ENCODE measurements at places on chromosomes 3 and 15.
A peak's percentile ranks its signal among the peaks of the same experiment; 100 is the strongest.

DNA sequence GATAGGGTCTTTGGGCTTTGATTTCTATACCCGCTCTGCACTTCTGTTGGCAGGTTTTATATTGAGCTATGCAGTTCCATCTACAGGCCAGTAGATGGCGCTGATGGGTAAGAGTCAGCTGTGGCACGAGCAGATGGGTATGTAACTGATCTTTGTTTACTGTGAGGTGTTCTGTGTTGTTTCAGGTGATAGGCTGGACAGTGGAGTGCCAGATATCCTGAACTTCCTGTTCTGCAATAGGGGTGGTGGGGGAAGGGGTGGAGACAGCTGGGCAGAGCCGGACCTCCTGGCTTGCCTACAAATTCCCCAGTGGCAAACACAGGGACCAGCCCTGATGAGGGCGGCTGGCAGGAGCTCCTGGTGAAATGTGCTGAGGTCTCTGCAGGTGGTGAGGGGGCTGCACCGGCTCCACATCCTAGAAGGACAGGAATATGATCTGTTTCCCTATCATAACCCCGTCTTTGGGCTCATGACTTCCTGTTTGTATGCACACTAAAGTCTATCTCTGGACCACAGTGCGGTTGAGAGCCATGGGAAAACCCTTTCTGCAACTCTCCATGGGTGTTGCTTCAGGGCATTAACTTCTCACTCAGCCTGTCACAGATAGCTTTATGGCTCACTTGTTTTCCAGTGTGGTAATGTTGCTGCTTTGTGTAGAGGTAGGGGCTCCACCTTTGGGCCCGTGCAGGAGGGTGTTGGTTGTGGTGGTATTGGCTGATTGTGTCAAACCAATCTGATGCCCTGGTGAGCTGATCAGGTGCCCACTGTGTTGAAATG, 13.4 kb upstream of the FAM98B start:
- DNase-seq, result peak; percentile 15

DNA sequence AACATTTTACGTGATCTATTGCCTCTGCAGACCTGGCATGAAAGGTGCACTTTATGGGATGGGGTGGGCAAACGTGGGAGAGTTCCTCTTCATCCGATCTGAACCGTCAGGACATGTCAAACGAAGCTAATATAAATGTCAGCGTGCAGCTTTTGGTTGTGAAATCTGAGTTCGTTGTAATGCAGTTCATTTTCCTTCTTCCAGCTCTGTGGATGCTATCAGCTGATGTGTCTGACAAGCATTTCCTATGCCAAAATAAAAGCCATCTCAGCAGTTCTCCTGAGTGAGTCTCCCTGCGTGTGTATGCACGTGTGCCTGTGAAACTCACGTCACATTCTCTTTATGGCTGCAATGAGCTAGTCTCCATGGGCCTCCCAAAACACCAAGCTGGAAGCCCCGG, 512.3 kb downstream of the MCTP2 start:
- DNase-seq, result no peak

DNA sequence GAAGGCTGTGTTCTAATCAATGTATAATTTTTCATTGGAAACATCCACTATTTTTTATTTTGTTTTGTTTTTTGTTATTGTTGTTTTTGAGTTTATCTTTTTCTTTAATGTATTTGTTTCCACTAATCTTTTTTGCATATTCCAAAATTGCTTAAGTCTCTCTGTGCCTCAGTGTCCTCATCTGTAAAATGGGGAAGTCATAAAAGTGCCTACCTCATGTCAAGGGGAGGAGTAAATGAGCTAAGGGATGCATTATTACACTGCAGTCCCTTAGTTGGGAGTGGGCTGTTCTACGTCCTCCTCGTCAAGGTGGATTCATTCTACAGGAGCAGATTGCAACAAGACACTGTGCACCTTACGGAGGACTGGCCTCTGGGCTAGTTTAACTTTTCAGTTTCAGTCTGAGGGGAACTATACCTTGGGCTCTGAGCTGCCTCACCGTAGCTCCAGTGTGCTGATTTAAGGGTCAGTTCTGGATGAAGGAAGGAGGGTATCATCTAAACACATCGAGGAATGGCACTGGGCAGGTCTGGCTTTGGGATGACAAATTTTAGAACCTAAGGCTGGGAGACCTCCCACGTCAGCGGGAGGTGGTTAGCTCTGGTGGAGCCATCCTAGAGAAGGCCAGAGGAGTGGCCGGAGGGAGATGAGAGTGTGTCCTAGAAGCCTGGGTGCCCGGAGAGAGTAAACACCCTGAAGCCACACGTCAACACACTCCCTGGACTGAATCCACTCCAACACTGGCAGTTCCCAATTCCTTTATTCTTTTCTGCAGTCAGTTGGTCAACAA, 5.1 kb upstream of the SRP14 start:
- no peak for DNase-seq

DNA sequence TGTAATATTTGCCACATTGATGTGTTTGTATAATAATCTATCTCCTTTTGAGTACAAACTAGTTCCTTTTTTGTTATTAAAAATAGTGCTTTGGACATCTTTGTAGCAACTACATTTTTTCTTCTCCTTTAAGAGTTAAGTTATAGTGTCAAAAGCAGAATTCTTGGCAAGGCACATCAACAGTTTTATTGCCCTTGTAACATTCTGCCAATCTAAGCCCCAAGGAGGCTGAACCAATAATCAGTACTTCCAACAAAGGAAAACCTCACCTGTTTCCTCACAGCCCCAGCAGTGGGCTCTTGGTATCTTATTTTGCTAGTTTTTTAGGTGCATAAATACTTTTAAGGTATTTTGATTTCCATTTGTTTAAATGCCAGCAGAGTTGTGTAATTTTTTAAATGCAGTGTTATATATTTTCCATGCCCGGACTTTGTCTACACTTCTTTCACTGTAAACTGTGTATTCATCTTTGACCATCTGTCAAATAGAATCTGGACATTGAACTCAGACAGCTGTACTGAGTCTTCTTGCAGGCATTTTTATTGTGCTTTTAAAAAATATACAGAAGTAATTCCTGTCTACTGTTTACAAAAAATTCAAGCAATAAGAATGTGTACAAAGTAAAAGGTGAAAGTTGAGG, 101.0 kb downstream of the MYLK start:
- no peak for DNase-seq

- DNase-seq, result no peak
Observed at GRCh38 chr3:109098079-109098644, 19.8 kb downstream of the MORC1 start.

DNA sequence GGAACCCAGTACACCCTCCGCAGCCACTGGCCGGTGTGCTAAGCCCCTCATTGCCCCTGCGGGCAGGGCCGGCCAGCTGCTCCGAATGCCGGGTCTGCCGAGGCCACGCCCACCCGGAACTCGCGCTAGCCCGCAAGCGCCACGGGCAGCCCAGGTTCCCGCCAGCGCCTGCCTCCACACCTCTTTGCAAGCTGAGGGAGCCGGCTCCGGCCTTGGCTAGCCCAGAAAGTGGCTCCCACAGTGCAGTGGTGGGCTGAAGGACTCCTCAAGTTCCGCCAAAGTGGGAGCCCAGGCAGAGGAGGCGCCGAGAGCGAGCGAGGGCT, 81.4 kb upstream of the BCHE start:
- DNase-seq, result no peak

DNA sequence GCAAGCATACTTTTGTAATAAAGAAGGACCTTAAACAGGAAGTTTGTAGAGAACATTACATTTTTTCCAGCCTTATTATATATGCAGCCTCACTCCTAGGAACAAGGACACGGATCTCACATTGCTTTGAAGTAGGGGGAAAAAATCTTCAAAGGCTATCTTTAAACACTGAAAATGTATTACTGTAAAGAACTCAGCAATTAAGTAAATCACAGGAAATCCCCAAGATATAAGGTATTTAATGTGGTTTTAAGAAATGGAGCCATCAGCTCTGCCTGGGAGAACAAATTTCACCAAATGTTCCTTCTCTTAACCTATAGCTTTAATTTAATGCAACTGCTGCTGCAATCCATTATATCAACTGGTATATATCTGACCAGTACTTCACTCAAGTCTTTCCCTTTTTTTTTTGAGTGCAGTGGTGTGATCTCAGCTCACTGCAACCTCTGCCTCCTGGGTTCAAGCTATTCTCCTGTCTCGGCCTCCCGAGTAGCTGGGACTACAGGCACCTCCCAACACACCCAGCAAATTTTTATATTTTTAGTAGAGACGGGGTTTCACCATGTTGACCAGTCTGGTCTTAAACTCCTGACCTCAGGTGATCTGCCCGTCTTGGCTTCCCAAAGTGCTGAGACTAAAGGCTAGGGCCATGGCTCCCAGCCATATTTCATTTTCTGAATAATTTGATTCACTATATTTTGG, 2.8 kb downstream of the BTLA start:
- no peak for DNase-seq

GRCh38 chr3:17151598-17152373, 267.0 kb downstream of the PLCL2 start:
- DNase-seq, result peak; percentile 40

DNA sequence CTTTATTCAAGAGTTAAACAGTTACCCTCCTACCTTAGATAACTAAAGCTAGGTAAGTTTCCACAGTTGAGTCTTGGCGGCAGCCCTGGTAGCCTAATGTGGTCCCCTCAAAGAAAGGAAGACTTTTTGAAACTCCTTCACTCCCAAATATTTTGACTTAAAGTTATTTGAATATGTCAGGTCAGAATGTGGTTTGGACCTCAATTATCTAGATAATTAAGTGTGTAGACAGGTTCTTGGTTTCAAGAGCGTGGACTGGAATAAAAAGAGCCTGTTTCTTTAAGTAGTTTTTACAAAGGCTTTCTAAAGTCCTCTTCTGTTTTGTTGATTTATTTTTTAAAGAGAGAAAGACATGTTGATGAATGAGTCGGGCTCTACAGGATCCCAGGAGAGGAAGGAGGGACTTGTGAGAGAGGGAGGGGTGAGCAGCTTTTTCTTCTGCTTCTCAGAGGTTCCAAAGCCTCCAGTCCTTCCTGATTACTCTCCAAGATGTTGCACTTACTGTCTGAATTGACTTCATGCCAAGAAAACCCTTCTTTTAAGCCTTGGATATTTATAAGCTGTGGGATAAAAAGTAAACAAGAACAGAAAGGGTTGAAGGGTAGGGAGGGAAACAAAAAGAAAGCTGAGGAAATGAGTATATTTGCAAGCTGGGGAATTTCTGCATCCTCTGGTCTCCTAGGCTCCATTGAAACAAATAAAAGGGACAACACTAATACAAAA, 457.4 kb downstream of the IGSF11 start:
- DNase-seq, result no peak

GRCh38 chr3:12287727-12288181, 1.1 kb upstream of the PPARG start:
- no peak for DNase-seq

GRCh38 chr3:196706327-196706726, 5.7 kb downstream of the CEP19 start:
- no peak for DNase-seq

GRCh38 chr15:37056177-37057121, 43.9 kb downstream of the MEIS2 start:
- no peak for DNase-seq

DNA sequence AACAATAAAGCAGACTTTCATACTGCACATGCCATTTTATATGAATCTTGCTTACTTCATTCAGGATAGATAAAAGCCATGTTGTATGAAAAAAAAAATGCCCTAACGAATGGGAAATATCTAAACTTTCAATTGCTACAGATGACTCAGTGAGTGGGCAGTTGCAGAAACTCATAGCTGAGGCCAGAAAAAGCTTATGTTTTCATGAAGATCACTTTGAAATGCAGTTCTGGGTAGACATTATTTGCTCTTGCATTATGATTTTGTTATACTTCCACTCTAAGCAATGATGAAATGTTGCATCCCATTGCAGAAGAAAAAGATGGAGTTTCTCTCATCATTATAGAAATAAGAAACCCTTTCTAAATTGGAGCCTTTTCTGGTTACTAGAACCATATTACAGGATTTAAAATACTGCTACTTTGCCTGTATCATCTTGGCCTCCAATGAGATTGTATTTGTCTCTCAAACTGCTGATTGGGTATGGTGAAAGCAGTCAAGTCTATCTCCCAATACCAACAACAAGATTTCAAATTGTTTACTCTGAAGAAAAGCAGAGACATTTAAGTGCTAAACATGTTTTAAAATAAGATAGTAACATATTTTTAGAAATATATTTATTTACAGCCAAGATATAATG, 17.0 kb downstream of the PEAK1 start:
- DNase-seq, result no peak

- DNase-seq, result no peak
Observed at GRCh38 chr3:11379824-11380701, 107.9 kb downstream of the ATG7 start.

DNA sequence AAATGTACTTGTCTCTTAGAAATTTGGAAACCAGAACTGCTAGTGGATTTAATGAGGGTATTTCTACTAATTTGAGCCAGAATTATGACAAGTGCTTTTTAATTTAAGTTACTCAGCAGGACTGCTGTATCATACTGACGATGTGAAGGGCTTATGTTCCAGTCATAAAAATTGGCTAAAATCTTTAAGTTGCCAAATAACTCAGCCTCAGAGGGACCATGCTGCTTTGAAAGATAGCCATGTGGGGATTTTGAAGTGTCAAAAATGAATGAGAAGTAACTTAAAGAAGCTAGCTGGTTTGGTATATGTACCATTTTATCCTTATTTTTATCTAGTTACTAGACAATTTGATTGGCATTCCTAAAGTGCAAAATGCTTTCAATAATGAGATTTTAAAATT, 545.0 kb downstream of the DIPK2A start:
- no peak for DNase-seq

- no peak for DNase-seq
Observed at GRCh38 chr3:190076601-190077394, 43.9 kb downstream of the P3H2 start.

- no peak for DNase-seq
Observed at GRCh38 chr15:68789534-68790241, 31.0 kb downstream of the ANP32A start.

DNA sequence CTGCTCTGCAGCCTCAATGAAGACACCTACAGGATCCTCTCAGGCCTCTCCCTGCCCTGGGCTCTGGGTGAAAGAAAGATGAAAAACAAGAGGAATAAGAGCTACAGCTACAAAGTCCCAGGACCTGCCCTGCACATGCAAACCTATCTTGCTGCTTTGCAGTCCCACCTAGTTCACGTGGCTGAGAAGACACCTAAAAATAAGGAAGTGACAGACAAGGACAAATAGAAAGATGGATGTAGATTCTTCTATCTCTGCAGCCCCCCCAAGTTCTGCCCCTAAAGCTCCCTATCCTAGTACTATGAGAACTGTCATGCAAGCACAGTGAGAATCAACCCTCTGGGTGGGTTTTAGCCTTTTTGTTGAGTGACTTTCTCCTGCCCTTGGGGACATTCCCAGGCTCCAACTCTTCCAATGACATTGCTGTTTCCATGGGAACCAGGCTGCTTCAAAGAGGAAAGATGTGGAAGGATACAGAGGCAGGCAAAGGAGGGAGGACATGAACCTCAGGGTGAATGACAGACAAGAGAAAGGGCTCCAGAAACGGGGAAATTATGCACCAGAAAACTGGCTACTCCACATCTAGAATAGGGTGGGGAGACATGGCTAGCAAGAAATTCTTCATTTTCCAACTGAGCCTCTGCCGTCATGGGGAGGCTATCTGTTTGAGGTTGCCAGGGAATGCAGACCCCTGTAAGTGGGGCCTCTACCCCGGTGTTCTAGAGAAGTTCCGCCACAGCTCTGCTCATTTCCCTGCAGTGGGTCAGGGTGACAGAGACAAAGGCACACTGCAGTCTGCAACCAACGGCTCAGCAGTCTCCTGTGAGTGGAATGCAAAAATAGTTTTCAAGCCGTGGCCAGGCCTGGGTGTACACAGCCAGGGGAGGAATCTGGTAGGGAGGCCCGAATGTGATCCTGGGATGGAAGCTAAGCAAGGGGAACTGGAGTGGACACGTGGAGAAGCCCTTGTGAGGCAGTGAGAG, 5.2 kb downstream of the CSPG5 start:
- no peak for DNase-seq

- DNase-seq, result no peak
Observed at GRCh38 chr3:81864272-81864671, 102.8 kb upstream of the GBE1 start.

Measured in stimulated activated naive CD4-positive, alpha-beta T cell (primary cell).